ENCODE measurements at places on chromosomes 12 and 14.
A peak's percentile ranks its signal among the peaks of the same experiment; 100 is the strongest.

- no peak for DNase-seq
Measured at GRCh38 chr12:68972595-68972994, 39.6 kb upstream of the CPM start.

DNA sequence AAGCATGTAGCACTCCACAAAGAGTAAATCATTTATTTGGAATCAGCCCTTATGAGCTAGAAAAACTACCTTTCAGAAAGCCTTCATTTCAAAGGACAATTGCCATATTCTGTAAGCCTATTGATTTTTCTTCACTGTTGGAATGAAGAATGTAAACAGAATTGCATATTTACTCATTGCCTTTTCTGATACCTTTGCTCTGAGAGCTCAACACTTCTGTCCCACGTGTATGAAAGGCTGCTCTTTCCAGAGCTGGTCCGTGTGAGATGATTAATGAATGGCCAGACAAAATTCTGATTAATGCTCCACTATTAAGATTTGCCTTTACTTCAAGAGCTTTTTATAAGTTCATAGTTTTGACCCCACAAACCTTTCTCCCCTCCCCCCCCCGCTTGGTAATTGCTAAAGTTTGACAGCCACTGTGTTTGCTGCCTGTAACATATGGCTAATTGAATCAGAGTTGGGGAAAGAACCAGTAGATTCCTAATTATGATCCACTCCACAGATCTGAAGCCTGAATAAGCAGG lies 63.0 kb upstream of the PLEKHA5 start:
- DNase-seq, result peak; percentile 60

GRCh38 chr12:113397497-113398197 lies 6.0 kb downstream of the SDS start:
- no peak for DNase-seq

GRCh38 chr12:111166779-111167540 lies 201.9 kb downstream of the PHETA1 start:
- no peak for DNase-seq

- no peak for DNase-seq
Measured at GRCh38 chr14:38735005-38735404, 368.0 kb downstream of the SEC23A start.

GRCh38 chr12:123912415-123913380 lies 59.9 kb downstream of the CCDC92 start:
- peak; percentile 68 for DNase-seq

GRCh38 chr14:66482873-66483272 lies 3.3 kb upstream of the CCDC196 start:
- no peak for DNase-seq

DNA sequence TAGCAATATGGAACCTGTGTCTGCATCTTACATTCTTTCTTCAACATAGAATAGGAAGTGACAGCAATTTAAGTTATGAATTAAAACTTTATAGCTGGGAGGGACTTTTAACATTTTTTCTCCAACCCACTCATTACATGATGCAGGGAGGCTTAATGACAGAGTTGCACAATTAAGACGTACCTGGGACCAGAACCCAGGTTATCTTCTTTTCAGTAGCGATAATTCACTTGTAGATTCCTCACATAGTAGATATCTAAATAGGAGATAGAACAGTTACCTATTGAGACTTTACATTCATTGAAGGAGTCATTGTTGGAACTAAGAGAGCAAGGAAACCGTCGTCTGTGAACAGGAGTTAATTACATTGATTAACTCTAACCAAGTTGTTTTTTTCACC lies 5.1 kb downstream of the SRGAP1 start:
- DNase-seq, result no peak

GRCh38 chr14:83568141-83568540 lies 1961.8 kb upstream of the FLRT2 start:
- DNase-seq, result no peak

- DNase-seq, result peak; percentile 43
Measured at GRCh38 chr12:66541426-66541825, 137.4 kb downstream of the GRIP1 start.

DNA sequence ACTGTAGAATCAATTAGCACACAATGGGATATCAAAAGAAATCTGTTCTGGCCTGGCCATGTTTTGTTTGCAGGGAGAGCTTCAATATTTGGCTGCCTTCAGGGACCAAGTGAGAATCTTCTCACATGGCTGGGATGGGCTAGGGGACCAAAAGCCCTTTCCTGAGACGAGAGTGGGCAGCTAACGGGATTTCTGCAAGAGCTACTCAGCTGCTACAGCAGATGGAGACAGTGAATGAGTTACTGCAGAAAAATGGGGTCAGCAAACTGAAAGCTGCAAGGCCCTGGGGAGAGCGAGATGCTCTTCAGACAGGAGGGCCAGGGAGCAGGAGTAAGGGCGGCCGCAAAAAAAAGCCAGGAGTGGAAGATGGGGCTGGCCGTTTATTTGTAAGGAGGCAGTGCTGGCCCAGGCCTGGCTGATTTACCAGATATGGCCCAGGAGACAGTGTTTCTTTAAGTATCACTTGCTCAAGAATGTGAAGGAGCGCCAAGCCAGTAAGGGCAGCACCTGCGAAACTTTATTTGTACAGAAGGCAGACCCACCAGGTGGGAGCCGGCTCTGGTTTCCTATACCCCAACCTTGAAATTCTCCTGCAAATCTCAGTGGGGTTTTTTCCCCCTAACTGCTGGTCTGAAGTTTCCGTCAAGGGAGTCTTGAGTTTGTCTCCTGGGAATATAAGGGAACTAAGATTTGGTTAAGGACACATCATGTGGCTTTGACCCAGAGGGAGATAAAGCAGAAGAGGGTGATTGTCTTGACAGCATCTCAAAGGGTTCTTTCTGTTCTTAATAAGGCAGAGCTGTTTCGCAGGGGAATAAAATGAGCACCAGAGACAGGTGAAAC lies 57.8 kb downstream of the SSH1 start:
- DNase-seq, result no peak

DNA sequence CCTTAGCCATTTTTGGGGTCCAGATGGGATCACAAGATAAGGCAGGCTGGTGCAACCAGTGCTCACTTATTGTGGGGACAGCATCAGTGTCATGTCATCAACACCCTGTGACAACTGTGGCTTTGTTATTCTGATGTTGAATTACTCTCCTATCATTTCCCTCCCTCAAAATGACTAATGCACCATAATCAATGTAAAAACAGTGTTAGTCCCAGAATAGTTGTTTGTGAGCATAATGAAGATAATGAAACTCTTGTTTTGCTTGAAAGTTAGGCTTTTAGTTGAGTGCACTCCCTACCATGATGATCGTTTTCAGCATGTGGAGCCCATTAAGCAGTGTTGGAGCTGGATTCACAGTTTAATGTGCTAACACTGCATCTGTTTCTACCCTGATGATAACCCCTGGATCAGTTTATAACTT lies 151.4 kb downstream of the TMTC2 start:
- DNase-seq, result no peak

DNA sequence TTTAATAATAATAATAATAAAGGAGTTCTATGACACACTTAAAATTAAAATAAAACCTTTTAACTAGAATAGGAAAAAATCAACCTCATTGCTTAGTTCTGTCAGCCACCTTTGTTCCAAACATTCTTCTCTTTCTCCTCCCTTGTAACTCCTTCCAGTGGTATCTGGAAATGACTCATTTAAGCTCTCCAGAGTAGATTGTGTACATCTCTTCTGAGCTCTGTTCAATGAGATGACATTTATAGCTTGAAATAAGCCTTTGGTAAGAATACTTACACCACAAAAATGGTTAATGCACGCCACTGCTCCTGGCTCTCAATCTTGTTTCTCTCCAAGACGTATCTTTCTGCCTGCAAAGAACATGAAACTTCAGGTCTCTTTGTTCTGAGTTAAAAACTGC lies 70.3 kb downstream of the STAB2 start:
- DNase-seq, result no peak

- no peak for DNase-seq
Measured at GRCh38 chr12:19639781-19640415, 200.6 kb downstream of the AEBP2 start.

- DNase-seq, result no peak
Measured at GRCh38 chr12:76244300-76244699, 103.9 kb downstream of the BBS10 start.

DNA sequence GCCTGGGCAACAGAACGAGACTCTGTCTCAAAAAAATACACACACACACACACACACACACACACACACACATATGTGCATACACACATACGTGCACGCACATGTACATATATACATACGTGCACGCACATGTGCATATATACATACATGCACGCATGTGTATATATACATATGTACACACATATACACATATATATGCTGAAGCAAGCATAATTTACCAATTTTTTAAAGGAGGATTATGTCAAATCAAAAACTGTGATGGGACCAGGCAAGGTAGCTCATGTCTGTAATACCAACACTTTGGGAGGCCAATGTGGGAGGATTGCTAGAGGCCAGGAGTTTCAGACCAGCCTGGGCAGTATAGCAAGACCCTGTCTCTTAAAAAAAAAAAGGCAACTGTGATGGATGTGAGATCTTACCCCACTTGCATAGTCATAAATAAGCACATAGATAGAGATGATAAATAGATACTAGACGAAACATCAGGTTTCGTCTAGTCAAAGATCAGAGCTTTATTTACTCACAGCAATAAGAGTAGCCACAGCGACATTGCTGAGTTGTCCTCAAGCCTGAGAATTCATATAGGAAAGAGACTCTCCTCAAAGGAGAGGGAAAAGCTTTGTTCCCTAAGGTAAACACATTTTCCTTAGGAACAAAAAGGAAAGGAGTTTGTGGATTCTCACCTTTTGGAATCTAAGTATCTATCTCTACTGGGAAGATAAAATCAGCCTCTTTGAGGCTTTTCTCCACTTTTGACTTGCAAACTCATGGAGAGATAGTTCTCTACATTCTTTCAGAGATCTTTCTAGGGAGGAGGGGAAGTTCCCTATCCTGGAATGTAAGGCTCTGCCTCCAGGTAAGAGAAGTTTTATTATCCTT lies 74.7 kb upstream of the AMN1 start:
- DNase-seq, result no peak

DNA sequence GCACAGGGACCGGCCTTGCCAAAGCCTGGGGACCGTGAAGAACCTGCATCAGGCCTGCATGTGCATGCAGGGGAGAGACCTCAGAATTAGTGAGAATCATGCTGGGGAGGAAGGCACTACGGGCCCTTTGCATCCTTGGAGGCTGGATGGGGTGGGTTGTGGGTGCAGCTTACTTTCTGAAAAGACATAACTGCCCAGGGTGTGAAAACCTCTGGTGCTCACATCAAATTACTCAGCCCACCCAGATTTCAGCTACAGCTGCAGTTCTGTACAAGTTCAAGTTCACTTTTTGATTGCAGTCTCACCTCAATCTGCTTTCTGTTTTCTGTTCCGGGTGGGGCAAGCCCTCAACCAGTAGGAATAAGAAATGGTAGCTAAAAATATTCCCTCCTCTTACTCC lies 130.6 kb downstream of the SLC15A4 start:
- no peak for DNase-seq

DNA sequence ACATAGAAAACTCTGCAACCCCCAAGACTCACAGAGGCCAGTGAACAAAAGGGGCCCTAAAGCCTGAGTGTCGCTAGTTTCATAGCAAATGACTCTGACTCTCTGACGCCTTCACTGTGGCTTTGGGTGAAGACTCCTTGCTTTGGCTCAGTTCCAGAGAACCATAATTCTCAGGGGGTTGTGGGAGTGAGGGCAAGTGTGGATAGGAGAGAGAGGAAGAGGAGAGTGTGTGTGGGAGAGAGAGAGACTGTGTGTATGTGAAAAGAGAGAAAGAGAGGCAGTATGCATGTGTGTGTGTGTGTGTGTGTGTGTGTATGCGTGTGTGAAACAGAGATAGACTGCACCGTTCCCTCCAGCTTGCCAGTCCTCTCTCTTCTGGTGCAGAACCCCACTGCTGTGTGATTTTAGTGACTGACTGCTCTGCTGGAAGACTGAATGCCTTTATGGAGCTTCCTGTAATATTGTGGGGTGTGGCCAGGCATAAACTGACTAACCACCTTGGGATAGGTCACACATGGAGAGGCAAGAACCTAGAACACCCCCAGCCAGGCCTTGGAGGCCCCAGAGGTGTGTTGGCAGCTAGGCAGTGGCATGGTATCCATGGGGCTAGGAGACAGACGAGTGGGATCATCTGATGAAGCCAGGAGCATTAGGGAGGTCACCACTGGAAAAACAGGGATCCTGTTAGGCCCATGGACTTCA lies 45.9 kb upstream of the STXBP6 start:
- no peak for DNase-seq

GRCh38 chr14:32940711-32941667 lies 2.3 kb downstream of the NPAS3 start:
- DNase-seq, result no peak

DNA sequence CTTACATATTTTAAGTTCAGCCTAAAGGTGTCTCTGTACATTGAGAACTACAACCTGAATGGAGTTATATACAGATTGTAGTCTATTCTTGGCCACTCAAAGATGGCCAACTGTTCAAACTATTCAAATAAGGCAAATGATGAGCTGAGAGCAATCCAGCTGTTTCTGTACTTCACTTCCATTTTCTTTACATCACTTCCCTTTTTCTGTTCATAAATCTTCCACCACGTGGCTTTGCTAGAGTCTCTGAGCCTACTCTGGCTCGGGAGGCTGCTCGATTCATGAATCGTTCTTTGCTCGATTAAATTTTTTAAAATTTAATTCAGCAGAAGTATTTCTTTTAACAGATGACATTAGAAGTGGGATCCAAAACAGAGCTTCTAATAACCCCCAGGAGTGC lies 879.7 kb downstream of the GALC start:
- DNase-seq, result no peak

GRCh38 chr12:1716911-1717310 lies 26.0 kb downstream of the ADIPOR2 start:
- DNase-seq, result no peak

- no peak for DNase-seq
Measured at GRCh38 chr12:49334226-49334625, 2.8 kb downstream of the C1QL4 start.

DNA sequence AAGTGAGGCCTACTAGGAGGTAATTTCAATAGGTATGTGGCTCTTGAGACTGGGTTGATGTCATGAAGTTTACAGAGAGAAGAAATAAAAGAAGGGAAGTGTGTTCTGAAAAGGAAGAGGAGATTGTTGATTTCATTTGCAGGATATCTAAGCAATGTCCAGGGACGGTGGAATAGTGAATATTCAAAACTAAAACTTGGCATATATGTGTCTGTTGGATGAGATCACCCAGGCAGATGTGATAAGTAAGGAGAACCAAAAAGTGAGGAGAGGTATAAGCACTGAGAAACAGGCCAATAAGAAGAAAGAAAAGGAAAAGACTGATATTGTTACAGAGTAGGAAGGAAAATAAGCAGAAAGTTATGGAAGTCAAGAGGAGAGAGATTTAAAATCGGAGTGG lies 255.6 kb downstream of the PDZRN4 start:
- DNase-seq, result no peak

DNA sequence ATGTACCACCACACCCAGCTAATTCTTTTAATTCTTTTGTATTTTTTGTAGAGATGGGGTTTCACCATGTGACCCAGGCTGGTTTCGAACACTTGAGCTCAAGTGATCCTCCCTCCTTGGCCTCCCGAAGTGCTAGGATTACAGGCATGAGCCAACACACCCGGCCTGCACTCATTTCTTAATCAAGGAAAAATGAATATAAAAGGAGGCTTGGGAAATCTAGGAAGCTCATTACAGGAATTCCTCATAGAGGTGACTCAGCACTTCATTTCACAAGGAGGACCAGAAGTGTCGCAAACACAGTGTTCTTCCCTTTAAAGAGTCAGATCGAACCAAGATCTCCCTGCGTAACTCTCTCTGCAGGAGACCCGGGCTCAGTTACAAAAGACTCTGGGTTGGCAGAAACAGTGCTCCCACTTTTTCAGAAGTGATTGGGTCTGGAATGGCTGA lies 30.3 kb downstream of the NFKBIA start:
- DNase-seq, result no peak
